ENCODE measurements at places on chromosomes 11 and 22.

DNA sequence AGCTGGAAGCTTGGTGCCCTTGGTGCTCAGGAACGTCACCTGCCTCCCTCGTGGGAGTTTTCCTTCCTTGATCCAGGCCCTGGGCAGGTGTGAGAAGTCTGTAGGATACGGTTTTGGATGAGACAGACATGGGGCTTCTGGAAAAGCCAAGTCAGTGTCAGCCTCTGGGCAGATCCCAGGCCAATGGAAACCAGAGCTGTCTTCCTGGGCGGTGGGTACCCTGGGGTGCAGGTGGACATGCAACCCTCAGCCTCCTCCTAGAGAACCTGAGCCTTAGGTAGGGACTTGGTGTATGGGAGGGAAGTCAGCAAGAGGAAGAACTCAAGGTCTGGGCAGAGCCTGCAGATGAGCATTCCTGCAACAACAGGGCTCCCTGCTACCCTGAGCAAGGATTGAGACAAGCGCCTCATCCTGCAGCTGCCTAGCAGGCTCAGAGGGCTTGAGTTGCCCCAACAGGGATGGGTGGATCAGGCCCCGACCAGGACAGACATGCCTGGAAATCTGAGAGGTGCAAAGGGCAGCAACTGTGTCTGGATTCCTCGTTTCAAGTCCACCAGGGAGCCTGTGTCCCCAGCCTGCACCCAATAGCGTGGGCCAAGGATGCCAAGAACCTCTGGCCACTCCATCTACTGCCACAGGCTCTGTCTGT lies 37.6 kb upstream of the SYT13 start:
- no peak for DNase-seq

DNA sequence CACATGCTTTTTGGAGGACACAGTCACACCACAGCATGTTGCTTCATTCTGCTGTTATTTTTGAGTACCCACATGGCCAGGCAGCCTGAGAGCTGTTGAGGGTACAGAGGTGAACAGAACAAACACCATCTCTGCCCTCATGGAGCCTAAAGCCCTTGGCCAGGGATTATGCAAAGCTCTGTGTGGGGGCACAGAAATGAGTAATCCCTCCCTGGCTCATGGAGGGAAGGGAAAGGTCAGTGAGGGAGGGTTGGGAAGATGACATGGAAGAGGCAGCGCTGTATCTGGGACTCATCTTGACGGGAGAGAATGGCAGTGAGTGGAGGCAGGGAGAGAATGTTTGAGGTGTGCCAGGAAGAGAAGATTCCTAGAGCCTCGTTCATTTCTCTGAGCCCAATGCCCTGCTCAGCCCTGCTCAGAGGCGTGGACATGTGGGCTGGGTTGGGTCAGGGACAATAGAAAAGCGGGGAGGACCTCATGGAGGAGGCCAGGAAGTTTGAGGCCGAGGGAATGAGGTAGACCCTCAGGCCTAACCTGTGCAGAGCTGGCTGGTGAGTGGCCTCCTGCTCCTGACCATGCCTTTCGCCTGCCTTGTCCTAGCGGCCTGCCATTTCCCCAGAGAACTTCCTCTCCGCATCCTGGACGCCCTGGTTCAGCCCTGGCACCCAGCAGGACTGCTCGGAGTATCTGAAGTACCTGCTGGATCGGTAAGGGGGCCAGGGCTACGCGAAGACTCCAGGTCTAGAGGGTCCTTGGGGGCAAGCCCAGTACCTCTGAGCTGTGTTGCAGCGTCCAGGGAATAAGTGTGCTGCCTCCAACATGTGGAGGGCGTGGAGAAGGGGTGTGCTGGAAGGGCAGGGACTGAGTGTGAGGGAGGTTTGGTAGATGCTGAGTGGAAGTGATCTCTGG lies 19.8 kb downstream of the USP35 start:
- DNase-seq = no peak

DNA sequence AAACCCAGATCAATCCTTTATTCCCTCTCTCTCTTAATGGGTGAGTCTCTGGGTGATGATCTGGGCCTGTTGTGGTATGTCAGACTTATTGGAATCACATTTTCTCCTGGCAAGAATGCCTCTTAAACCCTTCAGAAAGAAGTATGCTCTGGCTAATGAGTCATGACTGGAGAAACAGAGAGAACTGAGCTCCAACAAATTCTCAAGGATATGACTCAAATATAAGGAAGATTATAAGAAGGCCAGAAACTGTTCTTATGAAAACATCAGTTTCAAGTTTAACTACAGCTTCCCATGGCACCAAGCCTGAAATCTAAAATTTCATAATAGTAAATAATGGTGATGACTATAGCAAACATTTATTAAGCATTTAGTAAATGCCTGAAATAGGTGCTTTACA lies 83.9 kb downstream of the OR5AK2 start:
- DNase-seq = no peak

GRCh38 chr11:107493117-107493516 lies 35.5 kb upstream of the CWF19L2 start:
- DNase-seq = no peak

DNA sequence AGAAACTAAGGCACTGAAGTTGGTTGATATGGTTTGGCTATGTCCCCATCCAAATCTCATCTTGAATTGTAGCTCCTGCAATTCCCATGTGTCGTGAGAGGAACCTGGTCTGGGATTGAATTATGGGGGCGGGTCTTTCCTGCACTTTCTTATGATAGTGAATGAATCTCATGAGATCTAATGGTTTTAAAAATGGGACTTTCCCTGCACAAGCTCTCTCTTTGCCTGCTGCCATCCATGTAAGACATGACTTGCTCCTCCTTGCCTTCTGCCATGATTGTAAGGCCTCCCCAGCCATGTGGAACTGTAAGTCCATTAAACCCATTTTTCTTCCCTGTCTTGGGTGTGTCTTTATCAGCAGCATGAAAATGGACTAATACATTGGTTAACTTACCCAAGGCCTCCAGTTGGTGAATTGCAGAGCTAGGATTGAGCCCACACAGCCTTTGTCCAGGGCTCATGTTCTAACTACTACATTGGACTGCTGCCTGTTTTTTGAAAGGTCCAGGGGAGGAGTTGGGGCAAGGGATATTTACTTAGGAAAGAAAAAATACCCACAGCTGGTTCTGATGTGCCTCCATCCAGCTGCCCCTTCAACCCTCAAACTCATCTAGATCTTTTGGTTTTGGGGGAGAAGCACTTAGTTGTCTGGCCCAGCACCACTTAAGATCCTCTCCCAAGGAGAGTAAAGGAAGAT lies 107.8 kb upstream of the NAV2 start:
- DNase-seq = no peak

DNA sequence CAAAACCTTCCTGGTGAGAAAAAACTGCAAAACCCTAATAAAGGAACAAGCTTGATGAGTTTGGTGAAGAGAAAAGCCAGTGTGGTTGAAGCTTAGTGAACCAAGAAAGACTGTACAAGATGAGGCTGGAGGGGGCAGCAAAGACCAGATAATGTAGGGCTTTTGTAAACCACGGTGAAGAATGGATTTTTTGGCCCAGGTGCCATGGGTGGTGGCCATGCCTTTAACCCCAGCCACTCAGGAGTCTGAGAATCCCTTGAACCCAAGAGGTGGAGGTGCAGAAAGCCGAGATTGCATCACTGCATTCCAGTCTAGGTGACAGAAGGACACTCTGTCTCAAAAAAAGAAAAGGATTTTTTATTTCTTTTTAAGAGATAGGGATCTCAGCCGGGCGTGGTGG lies 5.0 kb upstream of the ZDHHC5 start:
- no peak for DNase-seq

DNA sequence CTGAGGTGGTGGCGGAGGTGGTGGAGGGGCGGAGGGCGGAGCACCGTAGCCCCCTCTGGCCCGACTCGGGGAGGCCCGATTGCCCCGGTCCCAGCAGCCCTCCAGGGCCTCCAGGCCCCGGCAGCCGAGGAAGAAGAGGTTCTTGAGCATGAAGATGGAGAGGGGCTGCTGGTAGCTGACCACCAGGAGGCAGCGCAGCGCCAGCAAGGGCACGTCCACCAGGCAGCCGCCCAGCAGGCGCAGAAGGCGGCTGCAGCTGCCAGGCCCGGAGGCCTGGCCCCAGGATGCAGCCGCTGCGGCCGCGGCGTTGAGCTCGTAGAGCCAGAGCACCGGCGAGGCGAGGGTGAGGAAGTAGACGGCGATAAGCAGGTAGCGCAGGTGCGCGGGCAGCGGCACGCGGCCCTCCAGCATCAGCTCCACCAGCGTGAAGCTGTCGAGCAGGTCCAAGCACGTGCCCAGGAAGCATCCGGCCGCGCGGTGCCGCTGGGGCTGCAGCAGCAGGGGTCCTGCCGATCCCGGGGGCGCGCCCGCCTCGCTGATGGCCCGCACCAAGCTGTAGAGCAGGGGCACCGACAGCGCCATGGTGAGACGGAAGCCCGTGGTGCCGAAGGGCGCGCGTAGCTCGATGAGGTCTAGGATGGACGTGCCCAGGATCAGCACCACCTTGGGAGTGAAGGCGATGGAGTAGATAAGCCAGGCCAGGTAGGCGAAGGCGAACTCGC lies 1.5 kb downstream of the TMEM121B start:
- no peak for DNase-seq

- DNase-seq = no peak
Measured at GRCh38 chr22:38406617-38407016, 48.4 kb downstream of the KCNJ4 start.

All from NCI-H774 (cell line).